Bone marrow (tissue), 2 donors: ENCODE measurements at places on chromosomes 2 and 18.

DNA sequence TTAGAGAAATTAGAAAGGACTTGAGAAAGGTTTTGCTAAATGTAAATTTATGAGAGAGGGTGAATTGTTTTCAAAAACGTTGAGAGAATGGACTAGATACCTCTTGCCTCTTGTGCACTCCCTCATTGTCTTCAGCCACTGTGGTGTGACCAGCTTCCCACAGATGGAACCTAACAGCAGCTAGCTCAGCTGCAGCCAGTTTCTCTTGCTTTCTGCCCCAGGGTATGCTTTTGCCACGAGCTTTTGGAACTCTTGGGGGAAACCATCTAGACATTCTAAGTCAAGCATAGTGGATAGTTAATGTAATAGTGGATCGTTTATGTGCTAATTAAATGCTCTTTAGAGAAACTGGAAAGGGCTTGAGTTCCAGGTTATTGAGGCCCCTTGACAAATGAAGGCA, 288.2 kb downstream of the CTNNA2 start:
- DNase-seq, result no peak

GRCh38 chr2:10309286-10309685, 6.6 kb downstream of the HPCAL1 start:
- DNase-seq, result no peak

GRCh38 chr2:19358242-19359020, at the start of gene OSR1:
OSR1 (minus strand) TSS chr2:19358623; CDS start chr2:19353805, 4,818 bp downstream.
- DNase-seq, result no peak

DNA sequence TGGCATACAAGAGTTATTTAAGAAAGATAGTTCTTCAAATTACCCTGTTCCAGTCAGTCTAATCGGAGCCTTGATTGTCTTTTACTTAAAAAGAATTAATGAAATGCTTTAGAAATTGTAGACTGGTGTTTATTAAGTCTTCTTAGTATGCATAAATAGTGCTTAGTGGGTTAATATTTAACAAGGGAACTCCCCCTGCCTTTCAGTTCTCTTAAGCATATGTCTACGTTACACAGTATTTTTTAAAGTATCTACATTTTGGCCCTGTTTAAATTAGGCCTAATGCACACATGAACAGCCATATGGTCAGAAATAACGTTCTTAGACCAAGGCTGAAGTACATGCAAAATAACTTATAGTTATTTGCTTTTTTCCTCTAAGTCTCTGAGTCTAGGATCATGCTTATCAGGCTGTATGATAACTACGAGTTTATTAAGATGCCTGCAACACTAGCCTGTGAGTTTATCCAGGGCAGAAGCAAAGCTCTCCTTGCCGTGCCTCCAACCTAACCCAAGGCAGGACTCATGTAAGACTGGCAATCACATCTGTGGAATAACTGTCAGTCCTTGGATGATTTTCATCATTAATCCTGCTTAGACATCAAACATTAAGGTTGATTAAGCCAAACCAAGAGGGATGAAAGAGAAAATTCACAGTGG, 6.7 kb downstream of the BCL2 start:
- no peak for DNase-seq

- DNase-seq, result no peak
Measured at GRCh38 chr2:99863903-99864270, 278.5 kb downstream of the AFF3 start.

DNA sequence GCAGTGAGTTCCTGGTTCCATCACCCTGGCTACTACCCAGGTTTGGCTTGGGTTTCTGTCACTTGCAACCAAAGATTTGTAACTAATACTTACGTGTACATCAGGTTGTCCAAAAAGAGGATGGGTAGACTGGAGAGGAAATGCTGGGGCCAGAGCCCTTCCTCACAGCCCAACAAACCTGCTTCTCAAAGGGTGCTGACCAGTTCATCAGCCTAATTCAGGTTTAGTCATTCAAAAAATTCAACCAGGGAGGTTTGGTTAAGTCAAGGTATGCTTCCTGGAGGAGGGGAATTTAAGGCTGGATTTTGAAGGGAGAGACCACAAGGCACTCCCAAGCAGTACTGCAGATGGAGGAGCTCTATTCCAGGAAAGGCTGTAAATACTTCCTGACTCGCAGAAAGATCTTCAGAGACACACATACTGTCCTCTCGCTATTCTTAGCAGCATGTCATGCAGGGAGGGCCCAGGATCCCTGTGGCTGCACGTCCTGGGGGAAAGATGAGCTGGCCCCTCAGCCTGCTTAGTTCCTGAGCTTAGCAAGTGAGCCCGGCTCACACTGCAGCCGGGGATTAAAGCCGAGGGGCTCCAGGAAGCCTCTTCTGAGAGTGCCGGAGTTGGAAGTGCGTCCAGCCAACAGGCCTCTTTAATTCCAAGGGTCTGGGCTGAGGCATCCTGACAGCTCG, 40.0 kb upstream of the BIN1 start:
- no peak for DNase-seq

- no peak for DNase-seq
Measured at GRCh38 chr2:63029058-63029457, 21.6 kb upstream of the OTX1 start.

DNA sequence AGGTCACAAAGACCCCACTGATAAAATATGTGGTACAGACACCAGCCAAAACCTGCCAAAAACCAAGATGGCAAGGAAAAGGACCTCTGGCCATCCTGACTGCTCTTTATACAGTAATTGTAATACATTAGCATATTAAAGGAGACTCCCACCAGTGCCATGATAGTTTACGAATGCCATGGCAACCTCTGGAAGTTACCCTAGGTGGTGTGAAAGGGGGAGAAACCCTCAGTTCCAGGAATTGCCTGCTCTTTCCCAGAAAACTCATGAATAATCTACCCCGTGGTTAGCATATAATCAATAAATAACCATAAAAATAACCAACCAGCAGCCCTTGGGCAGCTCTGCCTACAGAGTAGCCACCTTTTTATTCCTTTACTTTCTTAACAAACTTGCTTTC, 129.8 kb upstream of the EPB41L3 start:
- no peak for DNase-seq

- no peak for DNase-seq
Measured at GRCh38 chr2:119301413-119301812, 65.2 kb downstream of the C2orf76 start.

GRCh38 chr2:120442923-120443571, 97.1 kb downstream of the INHBB start:
- DNase-seq, result no peak

GRCh38 chr18:69085951-69086350, 288.1 kb downstream of the CCDC102B start:
- DNase-seq, result no peak

- no peak for DNase-seq
Measured at GRCh38 chr2:218658671-218659257, 659 bp downstream of the ZNF142 start.

- DNase-seq, result no peak
Measured at GRCh38 chr2:8080063-8080462, 601.8 kb upstream of the ID2 start.

GRCh38 chr2:109419960-109420370, 193.8 kb downstream of the SEPTIN10 start:
- no peak for DNase-seq

- DNase-seq, result no peak
Measured at GRCh38 chr2:203177361-203177760, 61.5 kb upstream of the CYP20A1 start.

DNA sequence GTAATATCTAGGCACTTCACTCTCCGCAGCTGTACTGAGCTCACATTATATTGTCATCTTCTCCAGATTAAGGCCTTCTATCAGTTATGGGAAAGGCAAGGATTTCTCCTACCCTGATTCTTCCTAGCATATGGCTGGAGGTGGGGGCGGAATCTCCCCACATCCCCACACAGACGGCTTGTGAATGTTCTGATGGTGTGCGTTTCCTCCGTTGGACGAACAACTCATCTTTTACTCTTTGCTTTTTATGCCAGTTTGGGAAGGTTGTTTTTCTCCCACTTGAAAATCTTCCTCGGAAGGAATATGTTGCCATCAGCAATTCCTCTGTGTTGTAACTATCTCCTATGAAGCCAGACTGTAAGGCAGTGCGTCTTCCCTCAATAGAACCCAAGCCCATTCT, 24.3 kb downstream of the KLHL29 start:
- no peak for DNase-seq

DNA sequence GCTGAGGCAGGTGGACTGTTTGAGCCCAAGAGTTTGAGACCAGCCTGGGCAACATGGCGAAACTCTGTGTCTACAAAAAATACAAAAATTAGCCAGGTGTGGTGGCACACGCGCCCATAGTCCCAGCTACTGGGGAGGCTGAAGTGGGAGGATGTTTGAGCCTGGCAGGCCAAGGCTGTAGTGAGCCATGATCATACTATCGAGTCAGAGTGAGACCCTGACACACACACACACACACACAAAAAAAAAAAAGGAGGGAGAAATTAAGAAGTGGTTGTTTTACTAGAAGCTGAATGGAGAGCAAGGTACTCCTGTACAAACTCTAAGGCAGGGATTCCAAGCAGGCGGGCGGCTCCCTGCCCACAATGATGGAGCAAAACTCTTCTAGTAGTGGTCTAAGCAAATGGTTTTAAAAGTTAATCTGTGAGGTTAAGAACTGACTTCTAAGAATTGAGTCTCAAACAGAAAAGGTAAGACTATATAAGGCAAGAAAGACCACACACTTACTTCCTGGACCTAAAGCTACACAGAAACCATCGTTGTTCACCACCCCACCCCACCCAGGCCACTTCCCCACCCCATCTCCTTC, 2.6 kb downstream of the ANKRD44 start:
- DNase-seq, result no peak

GRCh38 chr2:228646061-228646460, 464.6 kb upstream of the SPHKAP start:
- DNase-seq, result no peak

DNA sequence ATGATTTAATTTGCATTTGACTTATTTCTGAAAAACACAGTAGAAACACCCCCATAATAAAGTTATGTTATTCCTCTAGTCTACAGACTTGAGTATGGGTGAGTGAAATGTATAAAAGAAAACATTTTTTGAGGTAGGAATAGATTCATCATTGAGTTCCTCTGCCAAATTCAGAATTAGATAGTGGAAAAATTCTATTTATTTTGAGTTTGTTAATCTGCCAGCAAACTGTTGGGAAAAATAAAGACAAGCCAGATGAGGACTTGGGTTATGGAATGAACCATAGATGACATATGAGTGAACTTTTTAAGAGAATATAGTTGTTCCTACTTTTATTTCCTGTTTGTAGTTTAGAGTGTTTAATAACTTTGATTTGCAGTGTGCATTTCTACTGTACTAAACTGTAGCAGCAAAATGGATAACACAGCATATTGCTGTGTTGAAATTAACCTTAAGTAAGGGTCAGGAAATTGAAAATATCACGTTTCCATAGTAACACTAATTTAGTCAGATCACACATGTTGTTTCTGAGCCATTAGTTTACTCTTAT, 35.6 kb upstream of the PNPT1 start:
- no peak for DNase-seq

DNA sequence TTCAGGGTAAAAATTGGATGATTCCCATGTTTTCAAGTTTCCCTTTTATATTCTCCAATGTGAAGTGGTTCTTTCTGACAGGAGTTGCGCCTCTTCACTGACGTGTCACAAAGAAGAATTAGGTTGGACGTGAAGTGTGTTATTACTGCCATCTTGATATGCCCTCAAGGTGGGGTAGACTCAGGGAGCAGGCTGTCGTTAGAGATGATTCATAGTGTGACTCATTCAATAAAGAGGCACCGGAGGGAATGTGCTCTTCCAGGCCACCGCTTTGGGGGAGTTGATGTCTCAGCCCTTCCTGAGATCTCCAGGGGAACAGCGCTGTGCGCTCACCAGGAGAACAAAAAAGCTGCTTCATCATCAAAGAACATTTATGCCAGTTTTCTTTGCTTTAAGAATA, 3.6 kb upstream of the DGKD start:
- DNase-seq, result peak; percentile 93

DNA sequence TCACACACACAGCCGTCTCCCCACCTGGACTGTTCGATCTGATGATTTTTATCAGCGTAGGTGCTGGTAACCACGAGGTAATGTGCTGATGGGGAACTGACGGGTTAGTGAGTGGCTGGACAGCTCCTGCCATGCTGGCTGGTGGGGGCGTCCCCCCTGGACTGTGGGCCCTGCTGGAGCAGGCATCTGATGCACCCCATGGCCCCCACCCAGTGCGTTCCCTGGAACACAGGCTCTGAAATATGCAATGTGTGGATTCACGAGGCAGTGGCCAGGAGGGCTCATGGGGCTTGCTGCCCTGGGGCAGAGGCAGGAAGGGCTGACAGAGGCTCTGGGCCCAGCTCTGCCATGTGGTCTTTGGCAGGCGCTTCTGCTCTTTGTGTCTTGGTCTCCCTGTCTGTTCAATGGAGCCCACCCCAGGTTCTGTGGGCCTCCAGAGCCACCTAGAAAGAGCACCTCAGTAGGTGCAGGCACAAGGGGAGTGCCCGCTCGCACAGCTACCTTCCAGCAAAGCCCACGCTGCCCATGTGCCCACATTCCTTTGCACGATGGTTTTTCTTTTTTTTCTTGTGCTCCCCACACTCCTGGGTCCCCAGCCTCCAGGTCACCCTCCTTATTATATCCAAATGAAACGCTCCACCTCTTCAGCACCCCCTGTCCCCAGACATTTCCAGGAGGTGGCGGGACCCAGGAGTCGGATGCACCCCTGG, 10.3 kb upstream of the PXDN start:
- no peak for DNase-seq

DNA sequence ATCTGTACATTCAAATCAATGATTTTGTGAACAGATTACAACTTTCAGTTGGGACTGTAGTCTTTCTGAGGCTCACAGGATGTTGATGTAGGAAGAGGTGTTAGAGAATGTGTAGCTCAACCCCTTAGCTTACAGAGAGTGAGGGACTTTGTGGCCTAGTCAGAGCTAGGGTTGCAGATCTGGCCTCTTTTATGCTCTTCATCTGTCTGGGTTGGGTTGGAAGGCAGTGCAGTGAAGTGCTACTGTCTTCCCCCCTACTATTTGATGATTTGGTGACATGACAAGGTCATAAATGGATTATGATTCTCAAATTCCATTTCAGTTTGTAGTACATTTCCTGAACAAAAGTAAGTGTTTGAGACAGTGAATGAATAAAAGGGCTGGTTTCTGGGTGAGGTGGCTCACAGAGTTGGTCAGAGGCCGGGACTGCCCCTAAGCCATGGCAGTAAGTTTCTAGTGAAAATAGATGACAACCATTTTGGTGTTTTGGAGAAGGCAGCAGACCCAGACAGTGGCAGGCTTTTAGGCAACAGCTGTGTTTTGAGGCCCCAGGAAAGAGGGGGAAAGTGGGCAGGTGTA, 21.6 kb downstream of the MAP4K4 start:
- no peak for DNase-seq

DNA sequence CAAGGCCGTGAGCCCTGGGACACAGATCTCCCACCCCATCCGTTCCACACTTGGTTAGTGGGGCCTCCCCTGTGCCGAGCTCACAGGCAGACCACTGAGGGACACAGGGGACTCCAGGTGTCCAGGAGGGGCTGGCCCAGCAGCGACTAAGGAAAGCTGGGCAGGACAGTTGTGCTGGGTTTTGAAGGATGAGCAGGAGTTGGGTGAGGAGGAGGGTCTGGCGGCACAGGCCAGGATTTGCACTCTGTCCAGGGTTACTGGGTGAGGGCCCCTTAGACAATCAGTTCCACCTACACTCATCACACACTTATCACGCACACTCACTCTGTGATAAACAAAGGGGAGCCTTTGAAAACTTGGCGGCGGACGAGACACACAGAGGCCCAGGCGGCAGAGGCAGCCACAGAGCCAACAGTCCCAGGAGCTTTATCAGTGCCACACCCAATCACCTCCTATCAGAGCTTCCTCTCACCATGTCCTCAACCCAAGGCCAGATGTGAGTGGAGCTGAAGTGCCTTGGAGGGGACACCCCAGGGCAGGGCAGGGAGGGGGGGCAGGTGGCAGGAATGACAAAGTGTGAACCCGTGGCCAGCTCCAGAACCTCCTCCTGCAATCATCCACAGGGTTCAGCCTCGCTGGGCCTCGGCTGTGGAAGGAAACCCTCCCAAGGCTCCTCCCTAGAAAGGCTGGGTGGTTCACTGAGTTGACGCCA, 26.6 kb downstream of the BIN1 start:
- no peak for DNase-seq
